ENCODE measurements at places on chromosomes 3 and 15.

GRCh38 chr3:123799544-123800361 is 84.4 kb downstream of the MYLK start:
- DNase-seq: no peak

DNA sequence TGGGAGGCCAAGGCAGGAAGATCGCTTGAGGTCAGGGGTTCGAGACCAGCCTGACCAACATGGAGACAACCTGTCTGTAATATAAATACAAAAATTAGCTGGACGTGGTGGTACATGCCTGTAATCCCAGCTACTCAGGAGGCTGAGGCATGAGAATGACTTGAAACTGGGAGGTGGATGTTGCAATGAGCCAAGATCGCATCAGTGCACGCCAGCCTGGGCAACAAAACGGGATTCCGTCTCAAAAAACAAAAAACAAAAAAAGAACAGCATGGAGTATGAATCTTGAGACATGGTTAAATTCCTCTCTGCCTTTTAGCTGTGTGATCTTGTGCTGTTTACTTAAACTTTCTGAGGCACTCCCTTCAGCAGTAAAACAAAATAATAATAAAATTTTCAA is 244.9 kb downstream of the FGF12 start:
- no peak for DNase-seq

DNA sequence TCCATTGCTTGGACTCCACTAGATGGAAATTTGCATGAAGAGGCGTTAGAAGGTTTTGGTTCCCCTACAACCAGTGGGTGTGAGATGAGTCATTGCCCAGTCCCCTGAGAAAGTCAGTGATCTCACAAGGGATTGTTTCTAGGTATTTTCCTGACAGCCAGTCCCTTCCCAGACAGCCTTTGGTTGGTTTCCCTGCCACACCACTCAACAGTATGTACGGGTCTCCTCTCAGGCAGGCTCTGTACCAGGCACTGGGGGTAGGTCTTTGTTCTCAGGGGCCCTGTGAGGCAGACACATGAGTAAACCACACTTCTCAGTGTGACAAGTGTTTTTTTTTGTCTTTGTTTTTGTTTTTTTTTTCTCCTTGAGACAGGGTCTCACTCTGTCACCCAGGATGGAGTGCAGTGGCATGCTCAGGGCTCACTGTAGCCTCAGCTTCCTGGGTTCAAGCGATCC is 4.0 kb downstream of the LAMP3 start:
- DNase-seq: peak; percentile 65

- no peak for DNase-seq
Observed at GRCh38 chr3:14430706-14431451, 28.5 kb downstream of the SLC6A6 start.

DNA sequence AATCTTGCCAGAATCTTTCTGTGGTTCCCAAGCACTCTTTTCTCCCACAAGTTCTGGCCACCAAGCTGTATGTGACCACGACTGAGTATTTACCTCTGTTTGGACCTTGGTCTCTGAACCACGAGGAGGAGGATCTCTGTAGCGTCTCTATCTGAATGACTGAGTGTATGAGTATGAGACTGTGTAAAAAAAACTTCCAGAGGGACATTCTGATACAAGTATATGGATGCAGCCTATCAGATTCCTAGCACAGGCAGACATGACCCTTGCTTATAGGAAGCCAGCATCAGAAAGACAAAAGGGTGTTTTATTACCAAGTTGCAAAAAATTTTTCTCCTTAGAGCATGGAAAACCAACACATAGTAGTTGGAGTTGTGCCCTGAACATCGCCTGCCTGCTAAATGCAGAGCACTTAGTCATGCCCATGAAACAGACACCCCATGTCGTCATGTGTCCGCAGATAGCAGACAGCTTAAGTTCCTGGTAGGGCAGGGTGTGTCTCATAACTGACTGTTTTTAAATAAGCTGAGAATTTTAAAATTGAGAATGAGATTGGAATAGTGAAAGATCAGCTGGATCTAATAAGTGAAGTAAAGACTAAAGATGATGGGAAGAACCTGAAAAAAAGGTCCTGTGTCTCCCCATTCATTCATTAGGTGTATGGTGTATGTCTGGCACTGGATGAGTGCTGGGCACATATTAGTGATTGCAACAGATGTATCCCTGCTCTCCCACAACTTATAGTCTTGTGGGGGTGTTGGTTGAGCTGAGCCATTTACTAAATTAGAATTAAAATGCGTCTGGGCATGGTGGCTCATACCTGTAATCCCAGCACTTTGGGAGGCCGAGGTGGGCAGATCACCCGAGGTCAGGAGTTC is 30.9 kb downstream of the DAG1 start:
- no peak for DNase-seq

DNA sequence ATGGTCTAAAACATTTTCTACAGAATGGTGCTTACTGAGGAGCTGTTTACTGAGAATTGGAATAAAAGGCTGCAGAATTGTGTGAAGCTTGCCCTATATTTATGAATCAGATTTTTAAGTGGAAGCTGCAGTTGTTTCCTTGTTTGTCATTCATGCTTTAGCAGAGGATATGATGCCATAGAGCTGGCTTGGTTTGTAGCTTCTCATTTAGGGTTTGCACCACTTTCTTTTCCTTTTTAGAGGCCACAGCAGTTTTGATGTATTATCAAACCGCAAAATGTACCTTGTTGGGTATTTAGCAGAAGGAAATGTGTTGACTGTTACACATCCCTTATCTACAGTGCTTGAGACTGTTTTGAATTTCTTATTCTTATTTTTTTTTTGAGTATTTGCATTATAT is 66.2 kb downstream of the RASA2 start:
- DNase-seq: no peak

DNA sequence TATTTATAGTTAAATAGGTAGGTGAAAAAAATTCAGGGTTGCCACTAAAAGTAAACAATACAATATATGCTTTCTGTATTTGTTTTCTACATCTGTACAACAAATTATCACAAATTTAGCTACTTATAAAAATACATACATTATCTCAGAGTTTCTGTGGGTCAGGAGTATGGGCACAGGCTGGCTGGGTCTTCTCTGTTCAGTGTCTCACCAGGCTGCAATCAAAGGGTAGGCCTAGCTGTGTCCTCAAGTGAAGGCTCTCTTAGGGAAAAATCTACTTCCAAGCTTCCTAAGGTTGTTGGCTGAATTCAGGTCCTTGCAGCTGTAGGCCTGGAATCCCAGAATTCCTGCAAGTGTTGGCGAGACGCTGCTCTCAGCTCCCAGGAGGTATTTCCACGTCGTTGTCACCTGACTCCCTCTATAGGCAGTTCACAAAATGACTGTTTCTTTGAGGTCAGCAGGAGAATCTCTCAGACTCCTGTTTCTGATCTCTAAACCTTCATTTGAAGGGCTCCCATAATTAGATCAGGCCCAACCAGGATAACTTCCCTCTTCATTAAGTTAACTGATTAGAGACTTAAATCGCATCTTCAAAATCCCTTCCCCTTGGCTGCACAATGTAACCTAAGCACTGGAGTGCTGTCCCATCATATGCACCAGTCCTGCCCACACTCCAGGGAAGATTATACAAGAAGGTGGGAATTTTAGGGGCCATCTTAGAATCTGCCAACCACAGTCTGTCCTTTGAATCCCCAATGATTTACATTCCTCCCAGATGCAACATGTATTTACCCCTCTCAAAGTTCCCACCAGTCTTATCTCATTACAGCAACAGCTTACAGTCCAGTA is 296.6 kb downstream of the SUCLG2 start:
- no peak for DNase-seq

DNA sequence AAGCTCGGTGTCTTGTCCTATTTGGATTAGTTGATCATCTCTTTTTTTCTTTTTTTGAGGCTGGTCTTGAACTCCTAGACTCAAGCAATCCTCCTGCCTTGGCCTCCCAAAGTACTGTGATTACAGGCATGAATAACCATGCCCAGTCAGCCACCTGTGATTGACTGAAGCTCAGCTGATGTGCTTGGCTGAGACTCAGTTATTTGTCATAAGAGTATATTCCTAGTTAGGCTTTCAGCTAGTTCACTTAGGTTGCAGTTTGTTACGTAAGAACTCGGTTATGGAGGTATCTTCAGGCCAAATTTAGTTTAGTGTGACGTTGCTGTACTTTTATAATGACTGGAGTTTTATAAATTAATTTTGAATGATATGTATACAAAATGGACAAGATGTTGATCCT is 365.0 kb downstream of the SV2B start:
- DNase-seq: no peak

GRCh38 chr15:67149068-67149772 is 83.8 kb downstream of the SMAD3 start:
- DNase-seq: no peak

- no peak for DNase-seq
Observed at GRCh38 chr3:101944308-101944707, 95.0 kb downstream of the NFKBIZ start.

- no peak for DNase-seq
Observed at GRCh38 chr15:43985976-43986680, 159.3 kb downstream of the WDR76 start.

DNA sequence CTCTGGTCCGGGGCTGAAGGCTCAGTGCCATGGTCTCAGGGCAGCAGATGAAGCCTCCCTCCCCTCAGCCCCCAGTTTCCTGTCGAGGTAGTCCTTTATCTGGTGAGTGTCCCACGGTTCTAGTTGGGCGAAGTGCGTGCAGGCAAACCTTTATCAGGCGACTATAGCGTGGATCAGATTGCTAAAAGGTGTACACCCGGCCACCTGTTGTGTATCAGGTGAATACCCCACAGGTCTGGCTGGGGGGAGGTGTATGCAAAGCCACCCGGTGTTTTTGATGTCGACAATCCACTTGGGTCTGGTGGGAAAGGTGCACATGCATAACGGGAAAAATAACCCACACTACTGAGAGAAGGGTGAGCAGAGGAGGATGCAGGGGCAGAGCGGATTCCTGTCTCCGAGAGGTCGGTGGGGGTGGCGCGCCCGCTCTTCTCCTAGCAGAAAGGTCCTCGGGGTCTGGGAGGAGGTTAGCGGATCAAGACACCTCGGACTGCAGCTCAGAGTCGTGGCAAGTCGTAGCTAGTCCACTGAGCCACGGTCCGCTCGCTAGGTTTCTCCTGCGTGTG is 507 bp downstream of the SLC12A6 start:
- peak; percentile 43 for DNase-seq

DNA sequence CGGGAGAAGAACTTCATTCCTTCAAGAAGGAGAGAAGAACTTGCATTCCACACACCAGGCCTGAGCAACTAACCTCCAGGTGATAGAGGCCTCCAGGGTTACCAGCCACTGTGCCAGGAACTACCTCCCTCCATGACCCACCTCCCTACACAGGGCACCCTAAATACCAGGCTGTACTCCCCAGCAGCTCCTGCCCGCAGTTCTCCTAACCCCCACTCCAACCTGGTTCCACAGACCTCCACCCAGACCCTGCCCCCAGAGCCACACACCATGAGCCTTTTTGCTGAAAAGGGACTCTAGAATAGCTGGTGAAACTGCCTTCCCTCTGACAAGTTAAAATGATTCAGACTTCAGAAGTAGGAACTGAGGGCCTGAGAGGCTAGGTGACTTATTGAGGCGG is 8.2 kb downstream of the IGDCC3 start:
- no peak for DNase-seq

DNA sequence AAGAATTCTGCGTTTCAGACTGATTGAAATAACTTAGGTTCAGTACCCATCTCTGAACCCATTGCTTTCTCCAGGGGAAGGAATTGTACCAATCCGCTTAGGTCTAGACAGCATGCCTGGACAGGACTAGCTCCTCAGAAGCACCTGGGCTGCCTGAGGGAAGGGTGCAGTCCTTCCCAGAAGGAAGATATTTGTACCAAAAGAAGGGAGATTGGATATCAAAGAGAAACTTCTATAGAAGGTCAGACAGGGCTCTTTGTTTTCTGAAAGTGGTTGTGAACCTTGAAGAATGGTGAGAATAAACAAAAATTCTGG is 133.8 kb upstream of the LRTM1 start:
- no peak for DNase-seq

GRCh38 chr3:308597-309321 is 112.2 kb downstream of the CHL1 start:
- DNase-seq: no peak

GRCh38 chr15:67575039-67575502 is 32.6 kb downstream of the MAP2K5 start:
- no peak for DNase-seq

- no peak for DNase-seq
Observed at GRCh38 chr3:42747581-42747980, 25.5 kb downstream of the CCDC13 start.

DNA sequence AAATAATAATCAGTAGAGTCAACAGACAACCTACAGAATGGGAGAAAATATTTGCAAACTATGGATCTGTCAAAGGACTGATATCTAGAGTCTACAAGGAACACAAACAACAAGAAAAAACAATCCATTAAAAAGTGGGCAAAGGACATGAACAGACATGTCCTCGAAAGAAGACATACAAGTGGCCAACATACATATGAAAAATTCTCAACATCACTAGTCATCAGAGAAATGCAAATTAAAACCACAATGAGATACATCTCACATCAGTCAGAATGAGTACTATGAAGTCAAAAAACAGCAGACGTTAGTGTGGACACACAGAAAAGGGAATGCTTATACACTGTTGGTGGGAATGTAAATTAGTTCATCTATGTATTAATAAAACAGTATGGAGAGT is 33.7 kb downstream of the SLC2A2 start:
- DNase-seq: no peak

- DNase-seq: no peak
Observed at GRCh38 chr3:9914011-9914410, 2.9 kb upstream of the IL17RC start.

DNA sequence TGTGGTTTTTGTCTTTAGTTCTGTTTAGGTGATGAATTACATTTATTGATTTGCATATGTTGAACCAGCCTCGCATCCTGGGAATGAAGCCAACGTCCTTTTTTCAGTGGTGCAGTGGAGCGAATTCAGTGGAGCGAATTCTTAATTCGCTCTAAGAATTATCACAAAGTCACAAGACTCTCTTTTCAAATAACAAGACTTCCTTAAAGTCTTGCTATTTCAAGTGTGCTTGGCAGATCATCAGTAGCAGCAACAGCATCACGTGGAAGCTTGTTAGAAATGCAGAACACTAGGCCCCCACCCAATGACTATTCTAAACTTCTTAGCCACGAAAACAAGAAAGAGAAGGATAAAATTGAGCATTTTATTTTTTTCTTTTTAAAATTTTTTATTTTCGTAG is 58.1 kb upstream of the CD200R1L start:
- DNase-seq: no peak

DNA sequence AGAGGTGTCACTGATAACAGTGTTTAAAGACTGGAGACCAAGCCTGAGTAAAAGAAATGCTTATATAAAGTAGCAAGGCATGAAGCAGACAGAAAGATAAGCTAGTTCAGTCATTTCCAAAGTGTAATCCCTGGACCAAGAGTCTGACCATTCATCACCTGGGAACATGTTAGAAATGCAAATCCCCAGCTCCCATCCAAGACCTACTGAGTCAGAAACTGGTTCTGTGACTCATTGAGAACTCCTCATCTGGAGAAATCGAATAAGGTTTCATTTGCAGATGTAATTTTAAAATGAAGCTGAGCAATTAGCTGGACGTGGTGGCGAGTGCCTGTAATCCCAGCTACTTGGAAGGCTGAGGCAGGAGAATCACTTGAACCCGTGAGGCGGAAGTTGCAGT is 473.9 kb upstream of the UBE2E2 start:
- DNase-seq: no peak
